ENCODE measurements at places on chromosomes 12 and 14.

DNA sequence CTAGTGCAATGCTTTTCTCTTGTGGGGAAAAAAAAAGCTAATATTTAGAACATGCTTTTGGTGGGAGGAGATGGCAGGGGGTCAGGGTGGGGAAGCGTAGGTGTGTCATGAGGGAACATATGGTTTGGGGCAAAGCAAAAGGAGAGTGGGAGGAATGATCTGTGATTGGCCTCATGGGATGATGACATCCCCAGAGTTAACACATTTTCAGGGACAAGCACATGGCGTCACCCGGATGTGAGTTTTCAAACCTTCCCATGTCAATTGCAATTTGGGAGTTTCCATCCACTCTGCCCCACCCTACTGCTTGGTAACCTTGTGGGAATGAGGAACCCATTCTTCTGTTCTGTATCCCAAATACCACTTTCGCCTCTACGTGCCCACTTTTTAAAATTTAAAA, 164.2 kb downstream of the SSPN start:
- DNase-seq, result no peak

DNA sequence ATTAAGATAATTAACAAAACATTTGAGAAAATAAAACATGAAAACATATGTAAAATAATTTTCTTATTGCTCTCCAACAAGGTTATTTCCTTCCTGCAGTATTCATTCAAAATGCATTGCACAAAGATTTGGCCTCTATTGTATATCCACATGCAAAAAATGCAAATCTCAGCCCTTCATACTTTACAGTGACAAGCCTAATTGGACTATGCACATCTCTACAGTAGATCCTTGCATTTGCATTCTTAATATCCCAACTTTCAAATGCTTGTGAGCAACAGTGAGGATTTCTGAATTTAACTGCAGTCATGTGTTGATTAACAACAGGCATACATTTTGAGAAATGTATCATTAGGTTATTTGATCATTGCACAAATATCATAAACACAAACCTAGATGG, 333.7 kb downstream of the PAWR start:
- DNase-seq, result no peak

- DNase-seq, result no peak
Measured at GRCh38 chr12:76266797-76267196, 81.4 kb downstream of the BBS10 start.

DNA sequence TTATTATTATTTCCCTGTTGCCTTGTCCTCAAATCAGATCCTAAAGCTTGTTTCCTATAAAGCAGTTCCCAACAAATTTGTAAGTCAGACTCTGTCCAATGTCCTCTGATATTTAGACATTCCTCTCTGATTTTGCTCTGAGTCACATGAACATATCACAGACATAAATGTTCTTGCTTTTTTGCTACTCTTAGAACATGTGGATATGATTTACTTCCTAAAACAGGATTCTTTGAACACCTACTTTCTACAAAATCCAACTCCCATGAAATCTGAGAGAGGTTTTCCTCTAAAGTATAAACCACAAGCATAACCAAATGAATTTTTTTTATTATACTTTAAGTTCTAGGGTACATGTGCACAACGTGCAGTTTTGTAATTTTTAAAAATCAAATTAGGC, 181.3 kb upstream of the SLC38A2 start:
- DNase-seq, result no peak

DNA sequence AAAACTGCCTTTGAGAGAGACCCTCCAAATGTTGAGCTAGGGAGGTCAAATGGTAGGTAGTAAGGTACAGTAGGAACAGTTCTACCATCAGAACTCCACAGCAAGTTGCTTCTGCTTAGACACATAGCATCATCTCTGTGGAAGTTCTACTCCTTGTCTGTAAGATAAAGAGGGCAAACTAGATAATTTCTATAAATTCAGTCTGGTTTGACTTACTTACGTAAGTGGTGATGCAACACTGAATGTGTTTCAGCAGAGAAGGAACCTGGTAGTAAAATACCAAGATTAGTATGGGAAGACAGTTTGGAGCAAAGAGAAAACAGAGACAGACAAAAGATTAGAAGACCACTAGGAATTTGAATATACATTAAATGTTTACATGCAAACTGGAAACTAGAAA, 42.0 kb downstream of the KITLG start:
- DNase-seq, result no peak

DNA sequence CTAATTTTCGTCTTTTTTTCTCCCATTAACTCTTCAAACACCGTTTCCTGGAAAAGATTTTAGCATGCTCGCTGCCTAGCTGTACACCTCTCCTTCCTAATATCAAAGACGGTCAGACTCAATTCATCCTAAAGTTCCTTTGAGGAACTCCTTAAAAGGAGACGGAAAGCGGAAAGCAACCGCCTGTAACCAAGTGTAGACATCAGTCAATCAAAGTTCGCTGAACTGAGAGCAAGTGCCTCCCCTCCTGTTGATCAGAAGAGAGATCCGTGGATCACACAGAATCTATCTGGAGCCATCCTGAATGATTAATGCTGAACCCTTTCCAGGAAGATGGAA, 412 bp upstream of the TEP1 start:
- no peak for DNase-seq

GRCh38 chr14:64227856-64228255, 66.3 kb downstream of the ESR2 start:
- DNase-seq, result no peak

DNA sequence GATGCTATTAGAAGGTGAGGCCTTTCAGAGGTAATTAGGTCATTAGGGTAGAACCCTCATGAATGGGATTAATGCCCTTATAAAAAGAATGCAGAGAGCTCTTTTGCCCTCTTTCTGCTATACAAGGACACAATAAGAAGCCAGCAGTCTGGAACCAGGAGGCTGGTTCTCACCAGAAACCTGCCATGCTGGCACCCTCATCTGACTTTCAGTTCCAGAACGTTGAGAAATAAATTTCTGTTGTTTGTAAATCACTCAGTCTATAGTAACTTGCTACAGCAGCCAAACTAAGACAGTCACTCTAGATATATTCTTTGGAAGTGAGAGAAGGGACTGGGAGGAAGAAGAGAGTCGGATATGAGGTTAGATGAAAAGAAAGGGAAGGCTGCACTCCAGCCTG, 125.0 kb upstream of the MYF6 start:
- no peak for DNase-seq

- no peak for DNase-seq
Measured at GRCh38 chr12:26226629-26227360, 31.4 kb downstream of the SSPN start.

DNA sequence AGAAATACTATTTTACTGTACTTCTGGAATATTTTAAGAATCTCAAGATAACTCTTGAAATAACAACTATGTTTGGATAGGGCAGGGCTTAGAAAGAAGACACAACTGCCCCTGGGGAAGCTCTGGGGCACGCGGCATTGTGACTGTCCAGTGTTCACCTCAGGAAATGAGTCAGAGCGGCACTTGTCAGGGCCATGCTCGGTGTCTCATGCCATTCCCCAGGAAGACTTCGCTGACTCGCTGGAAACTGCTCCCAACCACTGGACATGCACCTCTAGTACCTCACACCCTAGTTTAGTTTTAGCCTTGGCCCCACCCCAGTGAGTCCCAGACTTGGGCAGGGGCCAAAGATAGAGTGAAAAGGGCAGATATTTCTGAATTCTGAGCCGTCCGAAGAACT, 192.0 kb downstream of the TTC7B start:
- DNase-seq, result no peak

DNA sequence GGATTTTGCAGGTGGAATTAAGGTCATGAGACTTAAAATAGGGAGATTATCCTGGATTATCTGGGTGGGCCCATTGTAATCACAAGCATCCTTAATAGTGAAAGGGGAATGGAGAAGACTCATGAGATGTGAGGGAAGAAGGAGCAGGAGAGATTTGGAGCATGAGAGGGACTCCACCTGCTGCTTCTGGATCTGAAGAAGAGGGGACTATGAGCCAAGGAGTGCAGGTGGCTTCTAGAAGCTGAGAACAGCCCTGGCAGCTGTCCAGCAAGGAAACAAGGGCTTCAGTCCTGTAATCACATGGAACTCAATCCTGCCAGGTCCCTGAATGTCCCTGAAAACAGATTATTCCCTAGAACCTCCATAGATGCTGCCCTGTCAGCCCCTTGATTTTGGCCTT, 67.8 kb downstream of the PELI2 start:
- no peak for DNase-seq

DNA sequence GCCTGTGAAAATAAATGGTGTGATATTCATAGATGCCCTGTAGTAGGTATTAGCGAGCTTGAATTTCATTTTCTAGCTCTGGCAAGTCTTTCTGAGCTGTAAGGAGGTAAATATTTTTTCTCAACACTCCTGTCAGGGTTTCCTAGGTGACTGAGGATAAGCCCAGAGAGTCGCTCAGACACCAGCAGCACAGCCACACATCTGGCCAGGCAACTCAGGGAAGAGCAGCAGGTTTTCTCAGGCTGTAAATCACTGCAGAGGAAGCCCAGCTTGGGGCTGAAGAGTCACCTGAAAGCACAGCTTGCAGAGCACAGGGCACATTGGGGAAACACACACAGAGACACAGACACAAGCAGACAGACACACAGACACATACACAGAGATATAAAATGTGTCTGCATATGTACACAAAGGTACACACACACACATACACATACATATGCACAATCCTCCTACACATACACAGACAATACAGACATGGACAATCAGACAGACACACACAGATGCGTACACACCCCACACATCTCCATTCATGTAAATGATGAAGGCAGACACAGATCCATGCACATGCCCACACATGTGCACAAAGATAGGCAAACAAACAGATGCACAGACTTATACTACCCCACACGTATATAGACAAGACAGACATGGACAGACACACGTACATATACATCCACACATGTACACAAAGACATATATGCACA, 232.0 kb upstream of the TMTC1 start:
- no peak for DNase-seq

GRCh38 chr12:91998316-91998715, 147.3 kb downstream of the BTG1 start:
- no peak for DNase-seq

GRCh38 chr14:28607661-28608060, 158.9 kb upstream of the FOXG1 start:
- DNase-seq, result no peak

GRCh38 chr12:62435303-62436163, 31.1 kb upstream of the MON2 start:
- DNase-seq, result no peak

- DNase-seq, result no peak
Measured at GRCh38 chr12:101935890-101936746, 58.7 kb downstream of the DRAM1 start.

DNA sequence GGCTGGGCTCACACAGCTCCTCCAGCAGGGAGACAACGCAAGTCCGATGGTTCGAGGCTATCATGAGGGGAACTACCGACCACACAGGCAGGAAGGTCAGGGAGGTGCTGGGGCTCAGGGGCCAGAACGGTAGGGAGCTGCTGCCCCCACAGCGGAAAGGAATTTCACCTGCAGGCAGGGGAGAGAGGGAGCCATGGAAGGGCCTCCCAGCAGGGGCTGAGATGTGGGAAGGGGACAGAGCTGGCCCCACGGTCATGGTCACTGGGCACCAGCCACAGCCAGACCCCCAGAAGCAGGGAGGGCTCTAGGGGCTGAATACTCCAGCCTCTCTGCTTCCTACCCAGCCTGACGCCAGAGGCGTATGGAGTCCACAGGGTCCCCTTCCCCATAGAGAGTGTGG, 103.1 kb downstream of the SCARB1 start:
- no peak for DNase-seq

DNA sequence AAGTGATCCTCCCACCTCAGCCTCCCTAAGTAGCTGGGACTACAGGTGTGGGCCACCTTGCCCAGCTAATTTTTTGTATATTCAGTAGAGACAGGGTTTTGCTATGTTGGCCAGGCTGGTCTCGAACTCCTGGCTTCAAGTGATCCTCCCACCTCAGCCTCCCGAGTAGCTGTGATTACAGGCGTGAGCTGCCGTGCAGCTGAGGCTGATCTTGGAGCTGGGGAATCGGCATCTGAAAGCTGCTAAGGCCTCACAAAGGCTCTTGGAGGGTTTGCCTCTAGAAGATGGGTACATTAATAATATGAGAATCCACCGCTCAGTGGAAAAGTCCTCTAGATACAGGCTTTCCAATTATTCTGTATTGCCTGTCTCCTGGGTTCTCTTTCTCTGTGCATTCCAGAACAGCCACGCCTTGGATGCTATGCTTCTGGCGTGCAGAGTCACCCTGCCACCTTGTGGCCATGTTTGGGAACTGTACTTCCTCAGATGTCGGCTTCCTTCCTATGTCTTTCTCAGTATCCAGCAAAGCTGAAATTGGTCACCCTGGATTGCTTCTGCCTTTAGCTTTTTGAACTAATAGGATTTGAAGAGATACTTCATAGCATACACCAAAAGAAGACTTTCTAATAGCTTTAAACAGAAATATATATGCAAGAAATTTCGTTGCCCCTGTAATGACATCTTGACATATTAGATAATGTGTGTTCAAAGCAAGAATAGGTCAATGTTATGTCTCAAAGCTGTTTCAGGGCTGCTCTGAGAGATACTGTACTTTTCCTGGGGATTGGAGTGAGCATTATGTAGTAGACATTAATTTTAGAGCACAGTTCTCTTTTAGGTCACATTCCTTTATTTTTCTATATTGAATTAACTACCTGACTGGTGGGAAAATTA, 75.4 kb downstream of the SNAPC1 start:
- DNase-seq, result peak; percentile 74

DNA sequence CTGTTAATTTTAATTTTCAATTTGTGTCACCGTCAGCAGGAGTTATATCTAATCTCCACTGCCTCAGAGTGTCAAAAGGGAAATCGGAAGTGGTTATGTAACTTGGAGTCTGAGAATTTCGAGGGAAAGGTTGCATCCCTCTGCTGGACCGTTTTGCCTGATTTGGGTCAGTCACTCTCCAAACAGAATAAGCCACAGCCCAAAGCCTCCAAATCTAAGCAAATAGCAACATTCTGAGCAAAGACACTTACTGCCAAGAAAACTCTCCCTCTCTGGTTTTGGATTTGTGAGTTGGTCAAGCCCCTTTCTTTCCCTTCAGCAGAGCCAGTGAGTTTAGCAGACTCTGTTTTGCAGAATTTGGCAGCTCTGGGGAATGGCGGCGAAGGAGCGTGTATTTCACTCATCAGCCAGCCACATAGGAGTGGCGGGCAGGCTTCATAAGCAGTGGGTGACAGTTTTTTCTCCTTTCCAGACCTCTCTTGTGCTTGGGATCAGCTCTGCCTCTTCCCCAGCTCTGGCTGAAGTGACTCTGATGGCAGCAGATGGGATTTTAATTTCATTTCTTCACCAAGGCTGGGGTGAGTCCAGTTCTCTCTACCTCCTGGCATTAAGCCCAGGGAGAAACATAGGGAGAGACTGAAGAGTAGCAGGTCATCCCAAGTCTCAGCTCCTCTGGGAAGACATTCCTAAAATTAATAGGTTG, 218.7 kb upstream of the NOS1 start:
- DNase-seq, result no peak

DNA sequence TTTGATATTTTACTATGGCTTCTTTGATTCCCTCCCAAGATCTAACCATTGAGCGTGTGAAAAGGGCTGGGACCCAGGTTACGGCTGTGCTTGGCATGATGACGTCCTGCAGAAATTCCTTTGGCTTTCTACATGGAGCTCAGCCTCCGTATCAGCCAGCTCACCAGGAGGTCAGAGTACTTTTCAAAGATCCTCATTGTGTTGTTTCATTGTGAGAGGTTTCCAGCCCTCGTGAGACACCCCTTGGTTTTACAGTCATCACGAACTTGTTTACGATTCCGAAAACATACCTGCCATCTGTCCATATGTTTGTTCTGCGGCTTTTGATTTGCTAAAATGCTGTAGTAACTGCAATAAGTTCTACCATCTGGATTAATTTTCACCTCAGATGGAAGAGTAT, 453.1 kb downstream of the TMEM121 start:
- DNase-seq, result no peak
